ENCODE measurements at places on chromosomes 13 and 19.
A peak's percentile ranks its signal among the peaks of the same experiment; 100 is the strongest.

DNA sequence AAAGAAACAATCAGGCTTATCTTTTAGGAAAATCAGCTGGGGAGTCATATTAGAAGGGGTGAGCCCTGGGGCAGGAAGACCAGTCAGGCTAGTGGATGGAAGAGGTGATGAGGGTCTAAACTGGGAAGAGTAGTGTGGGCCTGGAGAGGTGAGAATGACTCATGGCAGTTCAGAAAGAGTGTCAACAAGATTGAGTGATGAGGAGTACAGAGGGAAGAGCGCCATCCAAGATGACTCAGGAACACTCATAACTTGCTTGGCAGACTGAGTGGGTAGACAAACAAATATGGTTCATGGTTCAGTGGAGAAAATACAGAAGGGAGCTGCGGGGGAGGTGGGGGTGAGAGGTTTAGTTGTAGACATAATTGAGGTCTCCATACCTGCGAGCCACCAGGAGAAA lies 17.3 kb upstream of the CLDN10 start:
- peak; percentile 74 for DNase-seq

GRCh38 chr13:26494571-26495195 lies 62.8 kb upstream of the WASF3 start:
- DNase-seq = no peak

DNA sequence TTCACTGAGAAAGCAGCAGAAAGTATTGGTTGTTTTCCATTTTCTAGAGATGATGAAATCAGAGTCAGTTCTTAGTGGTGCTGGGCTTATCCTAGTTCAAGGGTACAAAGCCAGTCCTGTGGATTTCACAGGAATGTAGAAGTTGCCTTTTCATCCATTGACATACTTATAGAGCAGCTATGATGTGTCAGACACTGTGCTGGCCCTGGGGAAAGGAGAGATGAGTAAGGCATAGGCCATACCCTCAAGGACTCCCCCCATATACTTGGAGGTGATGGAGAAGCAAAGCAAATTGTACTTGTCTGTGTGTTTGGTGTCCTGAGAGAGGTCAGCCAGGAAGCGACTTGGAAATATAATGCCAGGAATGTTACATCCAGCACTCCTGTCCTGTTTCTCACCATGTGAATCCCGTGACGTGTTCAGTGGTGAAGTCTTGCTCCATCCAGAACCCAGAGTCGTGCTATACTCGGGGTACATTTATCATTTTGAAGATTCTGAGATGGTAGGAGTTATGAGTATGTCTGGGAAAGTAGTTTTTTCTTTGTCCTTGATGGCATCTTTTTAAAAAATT lies 22.6 kb downstream of the ERCC5 start:
- DNase-seq = no peak

DNA sequence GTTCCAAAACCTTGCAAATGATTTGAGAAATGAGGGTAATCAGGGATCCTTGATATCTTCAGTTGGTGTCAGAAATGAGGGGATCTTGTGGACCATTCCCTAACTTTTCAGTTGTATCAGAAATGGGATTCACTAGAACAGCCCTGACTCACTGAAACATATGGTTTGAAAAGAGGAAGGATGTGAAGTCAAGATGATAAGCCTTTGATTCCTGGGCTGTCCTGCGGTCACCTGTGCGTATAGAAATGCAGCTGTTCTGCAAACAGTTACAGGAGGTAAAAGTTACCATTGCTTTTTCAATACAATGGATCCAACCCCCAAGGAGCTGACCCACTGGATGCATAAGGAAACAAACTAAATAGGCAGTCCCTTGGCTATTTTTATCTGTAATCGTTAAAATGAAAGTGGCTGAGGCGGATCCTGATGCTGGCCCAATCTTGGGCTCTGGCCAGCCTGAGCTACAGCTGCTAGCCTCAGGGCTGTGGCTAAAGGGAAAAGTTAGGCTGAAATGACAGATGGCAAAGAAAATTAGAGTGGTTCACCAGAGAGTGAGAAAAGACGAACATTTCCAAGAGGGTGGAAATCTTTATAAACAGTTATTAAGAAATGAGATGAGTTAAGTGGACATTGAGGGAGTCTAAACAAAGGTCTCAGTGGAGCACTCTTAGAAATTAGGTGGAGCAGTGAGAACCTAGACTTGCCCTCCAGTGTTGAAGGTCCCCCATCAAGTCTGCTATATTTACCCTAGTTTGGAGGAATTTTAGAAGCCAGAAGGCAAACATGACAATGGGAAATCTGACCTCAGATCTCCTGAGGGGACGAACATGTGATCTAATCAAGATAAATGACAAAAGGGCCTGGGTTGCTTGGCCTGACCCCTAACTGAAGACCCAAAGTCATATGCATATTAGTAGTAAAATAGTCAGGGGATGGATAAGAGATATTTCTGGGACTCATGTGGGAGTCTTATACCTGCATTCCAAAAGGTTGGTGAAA lies 7.6 kb downstream of the SIGLECL1 start:
- no peak for DNase-seq

- no peak for DNase-seq
These were observed 12.4 kb downstream of the GRIN2D start for GRCh38 chr19:48405850-48406249.

- no peak for DNase-seq
These were observed 2.4 kb upstream of the NFIC start for GRCh38 chr19:3363841-3364500.
